HCT116 (cell line): ENCODE measurements at places on chromosomes 5 and 9.

GRCh38 chr9:137351781-137352501 is 49.9 kb upstream of the NRARP start:
- no peak for DNase-seq

- no peak for DNase-seq
These were observed 107.3 kb downstream of the ZDHHC21 start for GRCh38 chr9:14585730-14586473.

- no peak for DNase-seq
These were observed 43.7 kb downstream of the PSD2 start for GRCh38 chr5:139839232-139839815.

GRCh38 chr5:150245111-150245789 is 44.3 kb downstream of the CAMK2A start:
- DNase-seq = no peak

DNA sequence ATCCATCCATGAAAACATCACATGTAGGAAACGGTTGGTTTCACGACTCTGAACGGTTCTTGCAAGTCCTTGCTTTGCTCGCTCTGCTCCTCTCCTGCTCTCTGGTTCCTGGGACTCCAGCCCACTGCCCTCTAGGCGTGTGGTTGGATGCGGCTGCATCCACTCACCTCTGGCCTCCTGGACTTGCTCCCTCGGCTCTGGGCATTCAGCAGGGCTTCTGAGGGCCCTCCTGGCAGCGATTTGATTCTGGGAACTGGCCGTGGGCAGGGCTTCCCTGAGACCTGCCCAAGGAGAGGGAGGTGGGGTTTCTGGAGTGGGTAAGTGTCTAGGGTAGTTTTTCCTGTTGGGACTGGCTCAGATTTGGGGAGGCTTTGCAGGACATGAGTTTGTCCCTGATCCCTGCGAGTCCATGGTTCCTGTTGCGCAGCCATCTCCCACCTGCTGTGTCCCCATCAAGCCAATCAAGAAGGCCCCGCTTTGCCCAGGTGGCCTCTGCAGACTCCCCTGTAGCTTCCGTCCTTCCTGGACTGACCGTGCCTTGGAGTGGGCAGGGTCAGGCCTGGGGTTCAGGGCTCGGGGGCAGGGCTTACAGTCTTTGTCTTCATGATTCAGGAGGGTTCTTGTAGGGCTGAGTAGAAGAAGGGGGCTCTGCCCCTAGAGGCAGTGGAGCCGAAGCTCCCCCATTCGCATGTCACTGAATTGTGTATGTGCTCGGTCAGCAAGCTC is 192.3 kb downstream of the CACNA1B start:
- no peak for DNase-seq
